Umbilical cord (tissue), 2 donors: ENCODE measurements at places on chromosomes 13 and 19. TPM values are rescaled to one million over a fixed set of nuclear protein-coding genes. Genes with fewer than 3 reads are reported as not detected.

Gene TNFSF13B
- total RNA-seq: 12.0 TPM

Gene CYP2B6
- 0.48 TPM for total RNA-seq

Gene SAE1
- 52.5 TPM for total RNA-seq

Gene MAB21L1
- 1.2 TPM for total RNA-seq

Gene RFPL4A
- not detected for total RNA-seq

Gene ARL11
- 2.9 TPM for total RNA-seq

Gene GET3
- 25.0 TPM for total RNA-seq

Gene SIGLEC9
- 2.2 TPM for total RNA-seq

Gene ADGRE3
- total RNA-seq: not detected

Gene TNNT1
- total RNA-seq: 0.72 TPM

DNA sequence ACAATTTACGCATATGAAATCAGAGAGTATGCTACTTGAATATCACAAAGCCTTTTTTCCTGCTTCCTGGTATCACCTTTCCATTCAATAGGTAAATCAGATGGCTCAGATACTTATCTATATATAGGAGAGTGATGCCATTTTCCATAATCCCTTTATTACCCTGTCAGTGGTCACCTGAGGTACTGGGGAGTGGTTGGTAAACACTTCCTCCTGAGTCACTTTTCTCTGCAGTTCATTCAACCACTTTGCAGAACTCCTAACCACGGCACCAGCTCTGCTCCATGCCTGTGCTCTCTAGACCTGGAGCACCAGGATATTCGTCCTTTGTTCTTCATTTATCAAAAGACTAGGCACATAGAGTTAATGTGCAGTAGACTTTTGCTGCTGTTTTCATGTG lies 748.5 kb upstream of the KLHL1 start:
- DNase-seq: no peak

- peak; percentile 68 for DNase-seq
These were observed at the start of gene CGB7 for GRCh38 chr19:49057636-49058234. CGB7 (minus strand) TSS chr19:49057749; CDS start chr19:49055375, 2,374 bp downstream.

GRCh38 chr19:33879818-33880575 lies 83.3 kb downstream of the KCTD15 start:
- no peak for DNase-seq

- peak; percentile 76 for DNase-seq
These were observed 923.5 kb downstream of the UQCRFS1 start for GRCh38 chr19:28289295-28290063.

- peak; percentile 2 for DNase-seq
These were observed 190.2 kb downstream of the GPC6 start for GRCh38 chr13:93416736-93417355.

GRCh38 chr19:18144361-18144760 lies 8.6 kb upstream of the PIK3R2 start:
- no peak for DNase-seq

- no peak for DNase-seq
These were observed 41.6 kb downstream of the COL4A1 start for GRCh38 chr13:110265341-110265681.

- DNase-seq: no peak
These were observed 371.4 kb downstream of the KCNRG start for GRCh38 chr13:50386541-50387050.

DNA sequence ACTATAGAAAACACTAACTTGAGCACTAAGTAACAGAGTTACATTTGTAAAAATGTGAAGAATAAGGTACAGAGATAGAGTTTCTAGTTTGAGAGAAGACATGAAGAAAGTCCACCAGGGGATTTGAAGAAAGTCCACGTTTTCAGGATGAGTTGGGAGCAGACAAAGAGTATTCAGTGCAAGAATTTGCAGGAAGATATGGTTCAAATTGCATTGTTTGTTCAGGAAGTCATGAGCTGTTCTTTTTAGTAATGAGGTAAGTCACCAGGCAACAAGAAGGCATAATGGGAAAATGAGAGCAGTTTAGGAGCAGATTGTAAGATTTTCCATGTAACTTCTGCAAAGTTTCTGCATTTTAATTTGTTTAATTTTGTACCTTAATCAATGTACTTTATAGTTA lies 618.0 kb downstream of the DACH1 start:
- DNase-seq: no peak

DNA sequence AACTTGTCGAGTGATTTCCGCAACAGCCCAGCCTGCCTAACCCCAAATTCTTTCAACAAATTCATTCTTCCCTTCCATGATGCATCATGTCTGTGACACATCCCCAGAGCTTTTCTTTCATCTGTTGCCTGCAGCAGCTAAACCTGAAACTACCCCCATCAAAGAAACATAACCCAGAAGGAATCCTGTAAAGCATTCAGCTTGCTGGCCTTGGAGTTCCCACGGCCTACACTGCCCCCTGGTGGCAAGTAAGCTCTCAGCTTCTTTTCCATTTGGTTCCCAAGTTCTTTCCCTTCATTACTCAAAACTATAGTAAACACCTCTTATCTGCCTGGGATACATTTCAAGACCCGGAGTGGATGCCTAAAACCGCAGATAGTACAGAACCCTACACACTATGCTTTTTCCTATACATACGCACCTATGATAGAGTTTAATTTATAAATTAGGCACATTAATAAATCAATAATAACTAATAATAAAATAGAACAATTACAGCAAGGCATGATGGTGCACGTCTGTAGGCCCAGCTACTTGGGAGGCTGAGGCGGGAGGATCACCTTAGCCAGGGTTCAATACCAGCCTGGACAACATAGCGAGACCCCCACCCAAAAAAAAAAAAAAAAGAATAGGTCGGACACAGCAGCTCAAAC lies 7.4 kb downstream of the ETHE1 start:
- peak; percentile 92 for DNase-seq

- DNase-seq: no peak
These were observed 88.7 kb downstream of the SCGB2B2 start for GRCh38 chr19:34588249-34588648.

GRCh38 chr13:32863596-32863995 lies 152.6 kb upstream of the KL start:
- DNase-seq: no peak

DNA sequence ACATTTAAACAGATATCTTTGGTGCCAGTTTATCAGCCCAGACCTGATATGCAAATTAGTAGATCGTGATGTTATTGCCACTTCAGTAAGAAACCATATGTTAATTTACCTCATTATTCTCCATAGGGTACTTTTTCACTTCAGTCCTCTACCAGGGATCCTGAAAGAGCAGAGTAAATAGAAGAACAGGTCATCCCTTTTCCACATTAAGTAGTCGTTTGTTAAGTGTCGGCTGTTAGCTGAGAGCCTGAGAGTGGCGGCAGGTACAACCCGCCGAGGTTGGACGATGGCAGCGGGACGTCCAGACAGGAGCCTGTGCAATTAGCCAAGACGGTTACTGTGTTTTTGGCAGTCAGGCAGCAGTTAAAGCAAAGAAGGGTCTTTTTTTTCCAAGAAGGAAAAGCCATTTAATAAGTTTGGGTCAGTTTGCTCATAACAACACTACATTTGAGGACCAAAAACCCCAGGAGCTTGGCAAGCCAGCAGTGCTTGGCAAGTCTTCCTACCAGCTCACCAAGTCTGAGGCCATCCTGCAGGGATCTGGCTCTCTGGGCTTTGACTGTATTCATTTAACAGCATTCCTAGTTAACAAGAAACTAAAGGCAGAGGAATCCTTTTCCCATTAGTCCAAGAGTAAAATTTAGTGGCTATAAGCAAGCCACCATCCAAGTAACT lies 231.8 kb downstream of the SHISA2 start:
- DNase-seq: no peak

DNA sequence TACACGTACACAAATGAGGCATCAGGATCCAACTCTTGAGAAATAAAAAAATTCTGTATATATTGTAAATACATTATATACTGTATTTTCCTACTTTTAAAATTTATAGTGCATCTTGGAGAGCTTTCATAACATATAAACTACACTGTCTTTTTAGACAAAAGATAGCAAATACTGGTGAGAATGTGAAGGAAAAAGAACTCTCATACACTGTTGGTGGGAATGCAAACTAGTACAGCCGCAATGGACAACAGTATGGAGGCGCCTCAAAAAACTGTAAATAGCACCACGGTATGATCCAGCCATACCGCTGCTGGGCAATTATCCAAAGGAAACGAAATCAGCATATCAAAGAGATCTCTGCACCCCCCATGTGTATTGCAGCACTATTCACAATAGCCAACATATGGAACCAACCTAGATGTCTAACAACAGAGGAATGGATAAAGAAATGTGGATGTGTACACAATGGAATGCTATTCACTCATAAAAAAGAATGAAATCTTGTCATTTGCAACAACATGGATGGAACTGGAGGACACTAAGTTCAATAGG lies 292.4 kb downstream of the EFNB2 start:
- DNase-seq: no peak

DNA sequence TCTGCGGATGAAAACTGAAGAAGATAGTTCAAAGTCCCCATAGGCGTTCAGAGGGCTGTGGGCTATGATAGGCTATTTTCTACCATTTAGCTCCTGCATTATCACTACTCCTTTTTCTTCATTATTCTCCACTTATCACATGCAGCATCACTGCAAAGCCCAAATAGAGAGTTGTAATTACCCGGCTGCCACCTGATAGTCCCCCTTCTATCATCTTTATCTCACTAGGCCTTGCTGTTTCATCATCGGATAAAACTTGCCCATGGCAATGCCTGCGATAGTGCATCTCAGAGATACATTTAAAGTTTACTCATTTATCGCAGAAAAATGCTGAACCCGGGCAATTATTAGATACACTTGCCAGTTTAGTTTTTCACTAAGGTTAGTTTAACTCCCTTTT lies 82.9 kb upstream of the SOX21 start:
- DNase-seq: no peak

GRCh38 chr13:51004111-51004865 lies 94.7 kb downstream of the RNASEH2B start:
- DNase-seq: no peak

GRCh38 chr13:84126671-84127171 lies 244.4 kb upstream of the SLITRK1 start:
- no peak for DNase-seq

- peak; percentile 42 for DNase-seq
These were observed 134.3 kb downstream of the KDM4B start for GRCh38 chr19:5103061-5103701.

DNA sequence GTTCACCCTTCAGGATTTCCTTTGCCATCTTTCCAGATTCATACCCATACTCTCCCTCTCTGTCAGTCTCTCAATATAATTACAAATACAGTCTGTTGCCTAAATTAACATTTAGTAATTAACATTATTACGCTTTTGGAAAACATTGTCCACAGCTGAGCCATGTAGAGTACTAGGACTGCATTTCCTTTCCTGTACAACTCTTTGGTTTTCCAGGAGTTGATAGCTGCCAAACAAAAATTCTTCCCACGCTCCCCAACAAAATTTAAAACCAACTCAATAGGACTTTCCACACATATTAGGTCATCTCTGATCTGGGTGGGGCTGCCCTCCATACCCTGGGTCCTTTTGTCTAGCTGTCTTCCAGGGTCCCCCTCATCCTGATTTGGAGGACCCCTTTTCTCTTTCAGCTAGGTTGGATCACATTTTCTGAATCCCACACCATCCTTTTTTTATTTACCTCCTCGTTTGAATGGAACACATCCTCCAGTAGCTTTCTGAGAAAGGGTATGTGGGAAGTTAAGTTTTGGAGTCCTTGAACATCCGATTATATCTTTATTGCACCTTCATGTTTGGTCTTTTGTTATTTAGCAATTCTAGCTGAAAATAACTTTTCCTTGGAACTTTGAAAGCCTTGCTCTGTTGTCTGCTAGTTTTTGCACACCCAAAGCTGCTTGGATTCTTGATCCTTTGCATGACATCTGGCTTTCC lies 17.7 kb downstream of the ONECUT3 start:
- no peak for DNase-seq

DNA sequence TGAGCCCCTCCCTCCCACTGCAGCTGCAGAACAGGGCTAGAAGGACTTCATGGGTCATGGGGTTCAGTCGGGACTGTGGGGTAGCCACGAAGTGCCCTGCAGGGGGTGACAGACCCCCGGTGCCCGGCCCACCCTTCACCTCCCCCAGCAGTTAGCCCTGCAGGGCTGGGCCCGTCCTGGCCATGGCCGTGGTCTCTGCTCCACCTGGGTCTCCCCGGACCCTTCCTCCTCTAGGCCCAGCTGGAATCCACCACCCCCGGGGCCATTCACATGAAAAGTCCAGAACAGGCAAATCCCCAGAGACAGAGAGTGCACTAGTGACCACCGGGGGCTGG lies 17.3 kb downstream of the MKNK2 start:
- DNase-seq: no peak

DNA sequence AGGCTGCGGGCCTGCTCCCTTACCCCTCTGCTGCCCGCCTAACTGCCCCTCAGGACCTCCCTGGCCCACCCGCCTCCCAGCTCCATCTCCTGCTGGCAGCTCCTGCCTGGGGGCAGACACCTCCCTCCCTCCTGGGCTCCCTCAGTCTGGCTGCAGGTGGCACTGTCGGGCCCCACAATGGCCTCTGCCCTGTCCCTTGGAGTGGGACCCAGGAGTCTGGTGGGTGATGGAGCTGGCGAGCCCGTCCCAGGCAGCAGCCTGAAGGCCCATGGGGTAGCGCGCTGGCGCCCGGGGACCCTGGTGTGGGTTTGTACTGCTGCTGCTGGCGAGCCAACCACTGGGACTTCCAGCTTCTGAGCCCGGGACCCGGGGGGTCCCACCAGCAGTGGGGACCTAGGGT lies 83.6 kb downstream of the KDM4B start:
- DNase-seq: no peak

- DNase-seq: no peak
These were observed 1.7 kb downstream of the TRAPPC5 start for GRCh38 chr19:7682175-7682855.

DNA sequence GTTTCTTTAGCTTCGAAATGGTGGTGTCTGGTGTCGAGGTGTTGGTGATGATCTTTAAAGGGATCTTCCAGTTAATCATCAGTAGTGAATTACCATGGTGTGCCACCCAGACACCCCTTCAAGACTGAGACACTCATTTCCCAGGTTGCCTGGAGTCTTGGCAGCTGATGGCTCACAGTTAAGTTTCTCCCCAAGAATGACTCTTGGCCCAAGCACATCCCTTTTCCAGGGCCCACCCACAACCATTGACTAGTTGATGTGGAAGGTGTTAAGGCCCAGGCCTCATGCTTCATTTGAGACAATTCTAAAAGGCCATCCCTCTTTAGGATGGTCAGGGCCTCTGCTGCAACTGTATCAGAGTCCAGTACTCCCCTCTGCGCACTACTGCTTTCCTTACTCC lies 145.5 kb downstream of the FOXO1 start:
- no peak for DNase-seq

- DNase-seq: no peak
These were observed 5.9 kb upstream of the ACOD1 start for GRCh38 chr13:76942363-76942762.

DNA sequence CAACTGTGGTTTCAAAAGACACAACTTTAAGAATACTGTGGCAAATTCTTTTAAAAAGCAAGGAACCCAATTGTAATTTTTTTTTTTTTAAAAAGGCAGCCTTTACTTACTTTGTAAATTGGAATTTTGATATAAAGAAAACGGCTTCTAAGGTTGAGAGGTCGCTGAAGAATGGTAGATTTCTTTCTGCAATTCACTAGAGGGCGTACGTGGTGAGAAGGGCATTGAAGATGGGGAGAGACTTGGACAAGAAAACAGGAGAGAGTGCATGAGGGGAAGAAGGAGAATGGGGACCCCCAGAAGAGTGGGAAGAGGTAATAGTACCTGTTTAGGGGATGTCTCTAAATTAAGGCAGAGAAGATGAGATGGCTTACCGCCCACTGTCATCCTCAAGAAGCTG lies 33.5 kb upstream of the PABPC3 start:
- no peak for DNase-seq
